ENCODE measurements at places on chromosomes 12 and 14. TPM values are rescaled to one million over a fixed set of nuclear protein-coding genes. Genes with fewer than 3 reads are reported as not detected.

Gene CELA1
- 2.2 TPM for total RNA-seq

Gene SCYL2
- total RNA-seq: 52.3 TPM

Gene CIDEB
- 15.5 TPM for total RNA-seq

Gene ADAMTS20
- total RNA-seq: not detected

Gene SFSWAP
- total RNA-seq: 108 TPM

Gene KRT85
- total RNA-seq: not detected

Gene LIN7A
- total RNA-seq: not detected

Gene KLHDC1
- 19.3 TPM for total RNA-seq

Gene EID3
- total RNA-seq: 13.6 TPM

Gene PTPRR
- total RNA-seq: not detected

Gene KLHL33
- 0.57 TPM for total RNA-seq

Gene MYL2
- not detected for total RNA-seq

Gene TMPRSS12
- total RNA-seq: not detected

Gene SNRPF
- 31.4 TPM for total RNA-seq

Gene MMP14
- 2.5 TPM for total RNA-seq

Gene ASPG
- total RNA-seq: not detected

Gene AVPR1A
- total RNA-seq: not detected

Gene FBXW8
- total RNA-seq: 17.0 TPM

Gene ANG
- not detected for total RNA-seq

Gene GPR68
- total RNA-seq: 0.73 TPM

Gene CLEC6A
- total RNA-seq: not detected

Gene RNASE7
- total RNA-seq: not detected

Gene RIMBP2
- total RNA-seq: not detected

Gene WNT5B
- total RNA-seq: not detected

Measured in naive thymus-derived CD8-positive, alpha-beta T cell (primary cell).